Stimulated activated CD4-positive, alpha-beta T cell treated with anti-CD3 and anti-CD28 coated beads, Interleukin-1b, Interleukin-23, amount 100 ng/mL, for 48 hours (primary cell): ENCODE measurements at places on chromosomes 1 and 21.
A peak's percentile ranks its signal among the peaks of the same experiment; 100 is the strongest.

GRCh38 chr1:207268753-207269511 is 52.5 kb upstream of the CD55 start:
- no peak for DNase-seq

- DNase-seq = no peak
Measured at GRCh38 chr21:33203371-33203724, 26.4 kb upstream of the IFNAR2 start.

DNA sequence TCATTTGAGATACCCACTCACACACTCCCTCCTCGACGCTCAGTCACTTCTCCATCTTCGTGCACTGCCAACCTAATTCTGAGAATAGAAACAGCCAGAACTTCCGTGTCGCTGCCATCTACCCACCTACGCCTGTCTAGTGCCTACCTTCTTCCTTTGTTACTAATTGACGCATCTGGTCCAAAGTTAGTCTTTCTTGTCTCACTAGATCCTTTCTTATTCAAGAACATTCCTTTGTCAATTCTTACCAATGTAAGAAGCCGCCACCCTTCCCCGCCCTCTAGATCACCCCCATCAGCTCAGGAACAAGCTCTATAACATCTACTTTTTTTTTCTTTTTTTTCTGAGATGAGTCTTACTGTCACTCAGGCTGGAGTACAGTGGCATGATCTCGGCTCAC is 3.7 kb downstream of the PADI6 start:
- DNase-seq = no peak

GRCh38 chr1:87103074-87103473 is 188.6 kb downstream of the HS2ST1 start:
- no peak for DNase-seq

DNA sequence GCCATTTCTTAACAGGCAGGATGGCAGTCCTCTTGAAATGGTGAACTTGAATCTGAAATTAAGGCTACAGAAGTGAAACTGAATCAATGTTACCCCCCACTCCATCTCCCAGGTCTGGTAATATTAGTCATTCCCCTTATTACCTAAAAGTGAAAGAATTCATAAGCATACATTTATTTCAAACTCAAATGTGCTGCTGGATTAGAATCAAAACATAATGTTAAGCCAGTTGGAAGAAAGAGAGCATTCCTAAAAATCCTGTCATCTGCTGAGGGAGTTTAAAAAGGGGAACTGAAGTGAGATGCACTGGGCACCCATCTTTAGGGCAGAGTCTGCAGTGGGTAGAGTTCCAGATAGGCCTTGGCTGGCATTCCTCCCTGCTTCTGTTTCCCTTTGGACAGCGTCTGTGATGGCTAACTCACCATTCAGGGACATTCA is 17.4 kb downstream of the KIAA0319L start:
- no peak for DNase-seq

DNA sequence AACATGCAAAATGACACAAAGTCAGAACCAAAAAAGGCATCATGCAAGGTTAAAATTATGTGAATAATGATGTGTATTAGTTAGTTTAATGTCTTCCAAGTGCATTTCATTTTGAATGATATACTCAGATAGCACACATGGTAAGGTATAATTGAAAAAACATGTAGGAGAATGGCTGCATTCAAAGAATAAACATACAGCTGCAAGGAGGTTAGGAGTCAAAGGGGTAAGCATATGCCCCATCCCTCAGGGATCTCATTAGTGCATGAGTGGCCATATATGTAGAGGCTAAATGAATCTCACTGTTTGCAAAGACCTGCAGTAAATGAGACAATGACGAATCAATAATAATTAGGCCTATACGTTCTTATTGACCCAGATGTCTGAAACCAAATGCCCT is 179.7 kb upstream of the HOOK1 start:
- DNase-seq = no peak

GRCh38 chr1:98103617-98104285 is 182.9 kb upstream of the DPYD start:
- DNase-seq = no peak

DNA sequence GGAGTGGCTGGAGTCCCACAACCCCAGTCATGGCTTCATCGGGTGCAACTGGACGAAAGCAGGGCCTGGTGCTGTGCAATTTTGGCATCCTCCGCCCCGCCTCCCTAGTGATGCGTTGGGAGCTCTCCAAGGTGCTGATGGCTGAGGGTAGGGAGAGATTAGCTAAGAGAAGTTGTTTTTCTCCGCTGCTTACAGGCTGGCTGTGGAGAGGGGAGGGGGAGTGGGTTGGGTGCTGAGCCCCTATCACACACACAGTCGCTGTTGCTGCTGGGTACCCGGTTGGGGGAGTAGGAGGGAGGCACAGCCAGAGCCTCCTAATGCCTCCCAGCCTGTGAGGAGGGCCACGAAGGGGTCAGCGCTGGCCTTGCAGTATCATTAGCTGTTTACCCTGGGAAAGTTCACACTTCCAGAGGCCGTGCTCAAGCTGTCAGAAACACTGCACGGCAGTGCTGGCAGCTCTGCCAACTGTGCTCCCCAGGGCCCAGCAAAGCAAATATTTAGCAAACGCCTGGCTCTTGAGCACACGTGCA is 110.0 kb downstream of the GRIK3 start:
- DNase-seq = peak; percentile 12

DNA sequence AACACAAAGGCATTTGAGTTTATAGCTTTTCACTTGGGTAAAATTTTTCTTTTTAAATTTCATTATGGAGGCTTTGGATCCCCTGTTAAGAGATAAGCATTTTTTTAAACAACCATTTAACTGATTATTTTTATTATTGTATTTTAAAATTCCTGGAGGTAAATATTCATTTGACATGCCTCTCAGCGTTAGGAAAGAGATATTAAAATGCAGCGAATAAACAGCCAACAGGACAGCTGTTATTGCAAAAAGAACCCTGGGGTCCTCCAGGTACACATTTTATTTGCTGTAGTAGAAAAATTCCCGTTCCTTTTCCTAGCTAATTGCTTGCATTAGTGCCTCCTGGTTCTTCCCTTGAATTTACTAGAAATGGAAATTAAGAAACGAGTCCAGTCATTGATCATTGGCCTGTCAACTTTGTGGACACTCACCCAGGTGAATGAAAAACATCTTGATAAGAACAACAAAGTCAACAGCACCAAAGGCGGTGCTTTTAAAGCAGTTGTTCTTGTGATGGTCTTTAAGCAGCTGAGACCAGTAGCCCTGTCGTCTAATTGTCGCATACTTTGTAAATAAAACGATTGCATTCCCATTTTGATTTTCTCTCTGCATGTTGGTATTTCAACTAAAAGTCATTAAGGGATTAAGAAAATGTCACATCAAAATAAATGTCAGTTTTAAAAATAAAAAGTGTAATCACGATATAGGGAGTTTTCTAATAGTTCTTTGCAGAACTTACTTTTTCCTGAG is 282.4 kb downstream of the GRIK1 start:
- DNase-seq = no peak

GRCh38 chr1:232923739-232924386 is 26.5 kb upstream of the NTPCR start:
- DNase-seq = peak; percentile 65

GRCh38 chr1:230122366-230123279 is 55.6 kb downstream of the GALNT2 start:
- no peak for DNase-seq

DNA sequence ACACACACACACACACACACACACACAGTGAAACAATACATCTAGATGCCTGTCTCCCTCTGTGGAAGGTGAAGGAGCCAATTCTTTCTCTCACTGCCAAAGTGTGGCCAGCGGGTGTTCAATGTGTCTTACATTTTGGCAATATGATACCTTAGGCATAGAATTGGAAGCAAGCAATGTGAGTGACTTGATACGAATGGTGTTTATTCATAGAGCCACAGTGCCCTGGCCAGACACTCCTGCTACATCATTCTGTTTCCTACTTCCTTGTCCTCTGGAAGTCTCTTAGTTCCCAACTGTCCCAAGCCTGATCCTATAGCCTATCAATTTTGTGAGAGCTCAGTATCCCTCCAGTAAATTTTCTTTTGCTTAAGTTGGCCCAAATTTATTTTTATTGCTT is 170.0 kb upstream of the L1TD1 start:
- no peak for DNase-seq

DNA sequence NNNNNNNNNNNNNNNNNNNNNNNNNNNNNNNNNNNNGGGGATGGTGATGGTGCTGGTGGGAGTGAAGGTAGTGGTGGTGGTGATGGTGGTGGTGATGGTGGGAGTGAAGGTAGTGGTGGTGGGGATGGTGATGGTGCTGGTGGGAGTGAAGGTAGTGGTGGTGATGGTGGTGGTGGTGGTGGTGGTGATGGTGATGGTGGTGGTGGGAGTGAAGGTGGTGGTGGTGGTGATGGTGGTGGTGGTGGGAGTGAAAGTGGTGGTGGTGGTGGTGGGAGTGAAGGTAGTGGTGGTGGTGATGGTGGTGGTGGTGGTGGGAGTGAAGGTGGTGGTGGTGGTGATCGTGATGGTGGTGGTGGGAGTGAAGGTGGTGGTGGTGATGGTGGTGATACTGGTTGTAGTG is 93.6 kb downstream of the CRYAA start:
- DNase-seq = no peak

DNA sequence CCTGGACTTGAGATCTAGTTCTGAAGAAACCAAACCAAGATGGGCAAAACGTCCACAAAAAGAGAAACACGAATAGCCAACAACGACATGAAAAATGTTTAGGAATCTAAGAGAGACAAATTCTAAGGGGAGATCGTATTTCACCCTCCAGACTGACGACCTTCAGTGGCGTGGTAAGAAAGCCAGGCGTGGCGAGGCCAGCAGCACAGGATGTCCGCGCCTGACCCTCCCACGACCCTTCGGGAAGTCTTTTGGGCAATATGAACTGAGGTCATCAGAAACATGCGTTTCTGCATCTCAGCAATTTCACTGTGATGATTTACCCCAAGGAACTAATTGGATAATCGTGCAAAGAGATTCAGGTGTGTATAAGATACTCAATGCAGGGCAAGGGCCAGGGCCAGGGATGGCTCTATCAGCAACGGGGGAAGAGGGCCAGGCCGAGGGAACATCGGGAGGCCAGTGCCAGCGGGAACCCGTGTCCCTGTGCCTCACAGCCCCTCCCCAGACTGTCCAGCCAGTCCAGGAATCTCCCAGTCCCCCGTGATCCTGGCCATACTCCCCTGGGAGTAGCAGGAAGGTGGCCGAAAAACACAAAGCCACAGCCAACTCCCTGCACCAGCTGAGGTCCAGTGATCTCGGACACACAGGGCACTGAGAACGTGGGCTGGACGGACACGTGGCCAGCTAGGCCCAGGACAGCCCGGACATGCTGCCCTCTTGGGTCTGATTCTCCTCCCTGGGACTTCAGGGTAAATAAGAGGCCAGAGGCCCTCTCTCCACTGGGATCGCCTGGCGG is 53.6 kb upstream of the ADARB1 start:
- DNase-seq = no peak

- no peak for DNase-seq
Measured at GRCh38 chr1:100277866-100278265, 11.8 kb downstream of the RTCA start.

- DNase-seq = no peak
Measured at GRCh38 chr1:185287451-185287850, 29.6 kb downstream of the IVNS1ABP start.

DNA sequence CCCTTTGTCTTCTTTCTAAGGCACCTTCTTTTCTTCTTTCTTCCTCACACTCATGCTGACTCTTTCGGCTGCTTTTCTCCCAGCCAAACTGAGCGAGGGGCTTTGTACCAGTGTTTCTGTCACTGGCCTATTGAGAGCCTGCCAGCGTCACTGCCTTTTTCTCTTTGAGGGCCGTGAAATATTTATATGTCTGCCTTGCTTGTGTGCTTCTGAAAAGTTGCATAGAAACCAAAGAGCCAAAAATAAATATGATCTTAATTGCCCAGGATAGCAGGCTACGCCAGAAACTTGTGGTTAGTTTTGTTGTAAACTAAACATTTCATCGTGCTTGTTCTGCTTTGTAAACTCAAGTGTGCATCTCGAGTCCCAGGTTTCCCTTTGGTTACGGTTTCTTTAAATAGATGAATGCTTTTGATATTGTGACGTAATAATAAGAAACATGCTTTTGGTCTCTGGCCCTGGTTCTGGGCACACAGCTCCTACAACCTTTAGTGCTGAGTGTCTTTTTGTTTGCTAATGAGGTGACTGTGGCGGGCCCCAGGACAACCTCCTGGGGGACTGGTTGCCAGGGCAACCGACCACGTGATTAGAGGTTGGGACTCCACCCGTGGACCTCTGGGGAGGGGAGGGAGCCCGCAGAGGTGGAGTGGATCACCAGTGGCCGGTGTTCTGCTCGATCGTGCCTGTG is 10.8 kb downstream of the SLC37A1 start:
- DNase-seq = peak; percentile 27

DNA sequence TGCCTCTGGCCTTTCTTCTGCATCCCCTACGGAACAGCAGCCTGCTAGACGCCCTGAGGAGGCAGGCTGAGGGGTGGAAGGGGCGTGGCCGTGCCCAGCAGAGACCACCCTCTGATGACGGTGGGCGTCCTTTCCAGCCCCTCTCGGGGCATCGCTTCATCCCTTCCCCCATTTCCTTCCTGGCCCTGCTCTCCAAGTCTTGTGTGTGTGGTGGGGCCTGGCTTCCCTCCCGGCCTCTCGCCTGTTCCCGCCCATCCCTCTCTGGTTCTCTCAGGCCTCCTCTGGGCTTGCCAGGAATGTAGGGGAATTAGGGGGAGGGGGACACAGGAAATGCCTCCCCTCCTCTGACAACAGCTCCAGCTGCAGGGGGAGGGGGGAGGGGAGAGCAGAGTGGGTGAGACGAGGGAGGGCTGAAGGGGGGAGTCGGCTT is 51.1 kb downstream of the SKI start:
- no peak for DNase-seq

DNA sequence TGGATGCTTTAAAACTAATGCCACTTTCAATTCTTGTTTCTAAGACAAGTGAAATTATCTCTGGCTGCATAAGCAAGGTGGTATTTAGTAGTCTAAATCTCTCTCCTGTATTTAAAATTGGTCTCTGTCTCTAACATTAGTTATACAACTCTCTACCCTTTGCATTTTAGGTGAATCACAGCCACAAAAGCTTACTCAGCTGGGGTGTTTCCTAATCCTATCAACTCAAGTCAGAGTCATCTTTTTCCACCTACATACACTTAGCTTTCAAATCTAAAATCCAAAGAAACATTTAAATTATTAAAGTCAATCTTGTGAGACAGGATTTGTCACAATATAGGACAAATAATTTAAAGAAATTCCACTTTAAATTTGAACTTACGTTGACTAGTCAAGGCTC is 255.1 kb upstream of the CXADR start:
- no peak for DNase-seq

- DNase-seq = no peak
Measured at GRCh38 chr1:53509775-53510174, 50.6 kb downstream of the DMRTB1 start.

DNA sequence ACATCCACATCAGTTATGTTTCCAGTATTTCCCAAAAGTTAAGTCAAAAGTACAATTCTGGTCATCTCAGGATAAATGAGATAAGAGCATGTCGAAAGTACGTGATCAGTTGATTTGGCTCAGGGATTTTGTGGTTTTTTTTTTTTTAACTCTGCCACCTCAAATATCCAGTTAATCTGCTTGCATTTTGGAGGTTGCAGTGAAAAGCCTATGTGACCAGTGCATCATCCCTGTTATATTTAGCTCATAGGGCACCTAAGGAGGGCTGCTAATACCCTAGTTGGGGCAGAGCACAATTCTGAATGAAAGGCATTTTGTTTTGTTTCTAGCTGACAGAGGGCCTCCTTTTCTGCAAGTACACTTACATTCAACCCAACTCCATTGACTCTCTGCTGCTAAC is 31.7 kb upstream of the RGS16 start:
- DNase-seq = no peak
